ENCODE measurements at places on chromosomes 13 and 19. TPM values are rescaled to one million over a fixed set of nuclear protein-coding genes. Genes with fewer than 3 reads are reported as not detected.

The NLRP9 gene
- not detected for total RNA-seq

The FFAR3 gene
- not detected for total RNA-seq

The ZNF28 gene
- 18.0 TPM for total RNA-seq

The DMKN gene
- not detected for total RNA-seq

The FUT2 gene
- not detected for total RNA-seq

The KLK15 gene
- not detected for total RNA-seq

The CNFN gene
- total RNA-seq, result not detected

The CGB5 gene
- total RNA-seq, result not detected

The COX6B1 gene
- 292 TPM for total RNA-seq

The SIGLECL1 gene
- not detected for total RNA-seq

The CPT1C gene
- 11.8 TPM for total RNA-seq

The ASF1B gene
- 3.6 TPM for total RNA-seq

The ATP8B3 gene
- total RNA-seq, result 0.52 TPM

The MRPL34 gene
- total RNA-seq, result 34.4 TPM

The UBE2L5 gene
- total RNA-seq, result not detected

The TMEM59L gene
- total RNA-seq, result not detected

The C3 gene
- total RNA-seq, result 0.33 TPM

The TJP3 gene
- total RNA-seq, result under 0.01 TPM

The CCDC70 gene
- not detected for total RNA-seq

The MAP1S gene
- 35.8 TPM for total RNA-seq

The MYO16 gene
- under 0.01 TPM for total RNA-seq

The CCDC9 gene
- total RNA-seq, result 3.8 TPM

The C19orf67 gene
- not detected for total RNA-seq

The IQCN gene
- total RNA-seq, result 0.22 TPM

The SLC7A9 gene
- not detected for total RNA-seq

The LGALS7B gene
- total RNA-seq, result not detected

The CEACAM4 gene
- total RNA-seq, result not detected

The LILRB4 gene
- not detected for total RNA-seq

The SCGB2B2 gene
- under 0.01 TPM for total RNA-seq

The ZNF132 gene
- total RNA-seq, result 4.9 TPM

The ZNF737 gene
- total RNA-seq, result 8.3 TPM

The C1QTNF9B gene
- not detected for total RNA-seq

The ANGPTL4 gene
- total RNA-seq, result 2.1 TPM
